ENCODE measurements at places on chromosomes 4 and X. TPM values are rescaled to one million over a fixed set of nuclear protein-coding genes. Genes with fewer than 3 reads are reported as not detected.

MXRA5 gene
- polyA plus RNA-seq = 0.07 TPM

WAS gene
- 0.45 TPM for polyA plus RNA-seq

PAGE1 gene
- not detected for polyA plus RNA-seq

GNRHR gene
- not detected for polyA plus RNA-seq

POU4F2 gene
- polyA plus RNA-seq = not detected

STK26 gene
- polyA plus RNA-seq = 0.31 TPM

LIAS gene
- 21.4 TPM for polyA plus RNA-seq

PF4V1 gene
- polyA plus RNA-seq = 0.14 TPM

GAGE12F gene
- polyA plus RNA-seq = not detected

PPBP gene
- polyA plus RNA-seq = not detected

LRRC66 gene
- 1.3 TPM for polyA plus RNA-seq

DOCK11 gene
- 1.6 TPM for polyA plus RNA-seq

PPP1R2C gene
- not detected for polyA plus RNA-seq

ZNF518B gene
- 16.3 TPM for polyA plus RNA-seq

NDST3 gene
- not detected for polyA plus RNA-seq

CRMP1 gene
- polyA plus RNA-seq = 0.59 TPM

RIPPLY1 gene
- not detected for polyA plus RNA-seq

LINC00632 gene
- 0.32 TPM for polyA plus RNA-seq
